ENCODE measurements at places on chromosomes 3 and 15. TPM values are rescaled to one million over a fixed set of nuclear protein-coding genes. Genes with fewer than 3 reads are reported as not detected.

The PARP6 gene
- 43.4 TPM for total RNA-seq

The DHFR2 gene
- 3.5 TPM for total RNA-seq

The SEMA6D gene
- 16.2 TPM for total RNA-seq

The NAALADL2 gene
- 23.5 TPM for total RNA-seq

The PPP2R3A gene
- 23.9 TPM for total RNA-seq

The EID1 gene
- 193 TPM for total RNA-seq

- DNase-seq, result no peak
Measured at GRCh38 chr15:53976844-53977392, 1.3 kb upstream of the UNC13C start.

GRCh38 chr3:134839990-134840389 lies 44.9 kb downstream of the EPHB1 start:
- no peak for DNase-seq

DNA sequence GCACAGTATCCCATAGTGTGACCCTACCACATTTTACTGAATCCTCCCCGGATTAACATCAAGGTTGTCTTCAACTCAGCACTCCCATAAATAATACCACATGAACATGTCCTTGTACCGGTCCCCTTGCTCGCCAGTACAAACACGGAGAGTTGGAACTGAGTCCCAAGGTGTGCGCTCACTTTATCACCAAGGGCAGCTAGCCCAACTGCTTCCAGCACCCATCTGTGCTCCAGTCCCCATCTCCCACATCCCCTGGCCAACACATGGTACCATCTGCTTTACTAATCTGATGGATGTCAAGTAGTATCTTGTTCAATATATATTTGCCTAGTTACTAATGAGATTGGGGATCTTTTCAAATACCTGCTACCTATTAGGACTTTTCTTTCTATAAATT lies 64.7 kb downstream of the ISG20 start:
- no peak for DNase-seq

- DNase-seq, result no peak
Measured at GRCh38 chr3:171374260-171374659, 85.9 kb downstream of the TNIK start.

DNA sequence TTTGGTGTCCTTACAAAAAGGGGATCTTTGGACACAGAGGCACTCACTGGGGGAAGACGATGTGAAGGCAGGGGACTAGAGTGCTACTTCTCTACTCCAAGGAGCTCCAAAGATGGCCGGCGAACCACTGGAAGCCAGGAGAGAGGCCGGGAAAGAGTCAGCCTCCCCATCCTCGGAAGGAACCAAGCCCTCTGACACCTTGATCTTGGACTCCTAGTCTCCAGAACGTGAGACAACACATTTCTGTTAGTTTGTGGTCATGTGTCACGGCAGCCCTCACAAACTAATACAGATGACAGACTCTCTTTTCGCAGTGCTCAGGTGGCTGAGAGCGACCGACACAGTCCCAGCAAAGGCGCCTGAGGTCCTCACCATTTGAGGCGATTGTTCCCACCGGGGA lies 24.4 kb upstream of the ATP2B2 start:
- no peak for DNase-seq

DNA sequence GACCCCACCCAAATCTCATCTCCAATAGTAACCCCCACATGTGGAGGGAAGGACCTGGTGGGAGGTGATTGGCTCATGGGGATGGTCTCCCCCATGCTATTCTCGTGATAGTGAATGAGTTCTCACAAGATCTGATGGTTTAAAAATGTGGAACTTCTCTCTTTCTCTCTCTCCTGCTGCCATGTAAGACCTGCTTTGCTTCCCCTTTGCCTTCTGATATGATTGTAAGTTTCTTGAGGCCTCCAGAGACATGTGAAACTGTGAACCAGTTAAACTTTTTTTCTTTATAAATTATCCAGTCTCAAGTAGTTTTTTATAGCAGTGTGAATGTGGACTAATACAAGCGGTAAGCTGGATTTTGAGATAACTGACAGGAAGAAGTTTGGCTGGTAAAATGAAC lies 60.3 kb upstream of the MBNL1 start:
- no peak for DNase-seq

All from osteoblast (primary cell).